Stimulated activated CD8-positive, alpha-beta memory T cell treated with anti-CD3 and anti-CD28 coated beads, Interleukin-7, amount 100 ng/mL, for 4 hours (primary cell): ENCODE measurements at places on chromosomes 2 and 18.

- no peak for DNase-seq
Observed at GRCh38 chr2:231422056-231422455, 26.5 kb downstream of the B3GNT7 start.

GRCh38 chr2:4501525-4501924 lies 798.1 kb downstream of the DCDC2C start:
- no peak for DNase-seq

GRCh38 chr18:74139888-74140287 lies 7.7 kb downstream of the FBXO15 start:
- no peak for DNase-seq

- DNase-seq, result no peak
Observed at GRCh38 chr2:23436346-23437098, 51.5 kb downstream of the KLHL29 start.
